NCI-H1436 treated with DMSO at 0.1 percent for 48 hours (cell line): ENCODE measurements at places on chromosomes 13 and 19.

- no peak for DNase-seq
Observed at GRCh38 chr13:23752111-23753001, 136.8 kb downstream of the MIPEP start.

GRCh38 chr13:103147961-103148360 lies 81.7 kb upstream of the SLC10A2 start:
- no peak for DNase-seq

GRCh38 chr13:107512551-107512950 lies 702.8 kb downstream of the LIG4 start:
- DNase-seq, result no peak

- no peak for DNase-seq
Observed at GRCh38 chr19:10226376-10227025, 4.6 kb downstream of the S1PR2 start.

DNA sequence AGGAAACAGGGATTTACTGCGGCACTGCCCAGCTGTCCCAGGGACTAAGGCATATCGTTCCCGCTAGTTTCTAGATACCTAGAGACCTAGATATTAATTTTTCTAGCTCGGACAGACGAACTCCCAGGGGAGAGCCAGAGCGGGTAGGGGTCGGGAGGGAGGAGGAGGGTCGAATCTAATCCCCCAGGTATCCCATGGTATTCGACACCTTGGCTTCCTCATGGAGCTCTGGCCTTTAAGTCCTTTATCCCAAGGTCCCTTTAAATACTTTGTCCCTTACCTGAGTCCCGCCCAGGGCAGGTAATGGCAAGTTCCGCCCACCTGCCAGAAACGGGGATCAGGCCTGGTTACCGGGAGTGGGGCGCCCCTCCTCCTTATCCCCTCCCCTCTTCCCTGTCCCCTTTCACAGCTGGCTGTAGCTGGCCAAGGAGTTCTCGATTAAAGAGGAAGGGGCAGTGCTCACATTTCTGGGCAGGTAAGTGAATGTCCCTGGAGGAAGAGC lies at the start of gene PRRG2:
TSS of gene PRRG2 (plus strand) at position 310 of the 502 bp plus-strand sequence. CDS start 1,904 bp downstream, outside the sequence.
- no peak for DNase-seq

DNA sequence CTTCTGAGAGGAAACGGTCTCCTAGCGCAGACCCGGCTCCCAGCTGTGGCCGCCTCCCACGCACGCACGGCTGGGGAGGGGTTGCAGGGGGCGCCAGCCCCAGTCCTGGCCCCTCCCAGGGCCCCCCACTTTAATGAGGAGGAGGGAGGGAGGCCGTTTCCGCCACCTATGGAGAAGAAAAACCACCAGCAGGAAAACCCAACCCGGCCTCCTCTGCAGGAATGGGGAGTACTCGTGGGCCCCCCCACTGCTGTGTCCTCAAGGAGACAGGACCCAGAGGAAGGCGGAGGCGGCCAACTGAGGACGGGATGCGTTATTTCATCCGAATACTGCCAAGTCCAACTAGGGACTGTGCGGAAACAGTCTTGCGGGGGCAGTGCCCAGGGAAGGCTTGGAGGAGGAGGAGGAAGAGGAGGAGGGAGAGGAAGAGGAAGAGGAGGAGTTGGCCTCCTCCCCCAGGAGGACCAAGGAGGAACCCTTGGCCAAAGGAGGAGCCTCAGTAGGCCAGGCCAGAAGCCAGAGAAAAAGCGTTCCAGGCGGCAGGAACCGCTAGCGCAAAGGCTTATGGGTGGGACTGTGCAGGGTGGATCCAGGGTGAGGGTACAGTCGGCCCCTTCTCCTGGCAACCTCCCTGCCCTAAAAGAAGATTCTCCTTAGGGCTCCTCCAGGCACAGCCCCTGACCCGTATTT lies 3.9 kb upstream of the SSBP4 start:
- DNase-seq, result no peak

DNA sequence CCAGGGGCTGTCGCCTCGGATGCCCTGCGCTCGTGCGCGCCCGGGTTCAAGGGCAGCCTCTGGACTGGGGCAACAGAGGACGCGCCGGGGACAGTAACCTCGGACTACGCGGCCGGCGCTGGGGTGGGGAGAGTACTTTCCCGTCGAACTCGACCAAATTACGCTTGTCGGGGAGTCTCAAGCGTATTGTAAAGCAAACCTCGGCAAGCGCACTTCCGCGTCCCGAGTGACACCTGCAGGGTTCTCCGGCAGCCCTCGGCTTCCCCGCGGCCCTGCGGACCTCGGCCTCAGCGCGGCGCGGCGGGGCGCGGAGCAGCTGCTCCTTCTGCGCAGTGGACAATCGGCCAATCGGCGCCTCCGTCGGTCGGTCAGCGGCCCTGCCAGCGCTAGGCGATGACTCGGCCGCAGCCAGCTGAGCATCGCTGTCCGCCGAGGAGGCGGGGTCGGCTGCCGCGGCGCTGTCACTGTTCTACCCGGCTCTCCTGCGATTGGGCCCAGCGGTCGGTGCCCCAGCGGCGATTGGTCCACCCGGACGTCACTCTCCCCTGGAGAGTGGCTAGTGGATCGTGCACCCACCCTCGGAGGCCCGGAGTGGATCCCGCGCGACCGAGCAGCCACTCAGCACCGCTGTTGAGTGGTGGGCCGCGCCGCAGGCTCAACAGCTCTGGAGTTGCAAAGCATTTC lies at the start of gene SLC46A3:
TSS of gene SLC46A3 (minus strand) at position 428 of the 684 bp plus-strand sequence. CDS start 972 bp downstream, outside the sequence.
- peak; percentile 0 for DNase-seq

GRCh38 chr13:107202371-107203023 lies 634.6 kb upstream of the ARGLU1 start:
- no peak for DNase-seq

GRCh38 chr13:40087091-40088002 lies 431.9 kb downstream of the COG6 start:
- DNase-seq, result peak; percentile 36

- no peak for DNase-seq
Observed at GRCh38 chr13:94112227-94112626, 367.3 kb downstream of the DCT start.

- DNase-seq, result no peak
Observed at GRCh38 chr19:51034704-51035103, at the start of gene KLK12. Gene KLK12, minus strand, starts transcription at chr19:51035002. Its CDS starts 381 bp downstream, at chr19:51034621.

GRCh38 chr19:57103573-57104277 lies 16.1 kb upstream of the USP29 start:
- DNase-seq, result no peak

DNA sequence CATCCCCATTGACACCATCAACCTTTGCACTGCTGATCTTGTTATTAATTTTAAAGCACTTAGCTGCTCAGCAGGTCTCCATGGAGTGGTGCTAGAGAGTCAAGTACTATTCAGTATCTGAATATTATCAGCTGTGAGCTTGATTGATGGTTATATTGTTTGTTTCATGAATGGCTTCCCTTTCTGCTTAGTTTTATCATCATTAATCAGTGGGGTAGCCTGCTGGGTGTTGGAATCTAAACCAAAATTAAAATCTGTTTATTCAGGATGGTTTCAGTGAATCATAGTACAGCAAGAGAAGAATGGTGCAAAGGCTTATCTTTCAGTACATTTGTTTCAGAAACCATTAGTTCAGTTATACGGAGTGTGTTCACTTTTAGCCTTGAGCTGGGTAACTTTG lies 42.5 kb upstream of the SCEL start:
- DNase-seq, result no peak

- DNase-seq, result no peak
Observed at GRCh38 chr19:41403181-41403970, 5.8 kb downstream of the BCKDHA start.

GRCh38 chr19:50661023-50661422 lies 11.8 kb downstream of the C19orf81 start:
- no peak for DNase-seq

- no peak for DNase-seq
Observed at GRCh38 chr13:105048677-105049076, 1486.8 kb downstream of the EFNB2 start.

DNA sequence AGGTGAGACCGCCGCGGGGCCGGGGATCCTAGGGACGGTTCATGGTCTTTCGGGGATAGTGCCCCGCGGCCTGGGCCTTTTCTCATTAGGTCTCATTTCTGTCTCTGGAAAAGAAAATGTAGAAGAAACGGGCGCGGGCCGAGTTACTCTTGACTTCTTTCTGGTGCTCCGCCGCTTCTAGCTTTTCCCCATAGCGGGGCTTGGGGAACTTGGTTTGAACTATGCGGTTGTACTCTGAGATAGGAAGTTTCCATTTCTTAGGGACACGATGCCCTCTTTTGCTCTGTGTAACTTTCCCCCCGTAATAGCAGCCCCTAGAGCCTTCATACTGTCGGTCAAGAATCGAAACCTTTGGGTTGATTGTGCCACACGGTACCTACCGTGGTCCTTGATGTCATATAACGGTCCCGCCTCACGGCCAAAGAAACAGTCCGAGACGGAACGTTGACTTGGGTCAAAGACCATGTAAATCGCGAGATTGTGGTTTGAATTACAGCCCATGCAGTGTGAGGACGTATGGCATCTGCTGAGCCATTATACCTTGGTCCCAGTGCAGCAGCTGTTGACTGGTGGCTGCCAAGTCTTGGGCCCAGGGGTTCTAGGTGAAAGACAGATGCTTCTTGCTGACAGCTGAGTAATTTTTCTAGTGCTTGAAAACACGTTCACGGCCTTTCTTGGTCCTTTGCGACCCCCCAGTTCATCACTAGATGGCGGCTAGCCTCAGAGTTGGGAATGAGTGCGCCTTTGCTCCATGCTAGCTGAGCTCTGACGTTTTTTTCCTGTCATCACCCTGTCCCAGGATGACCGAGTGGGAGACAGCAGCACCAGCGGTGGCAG lies 487 bp downstream of the RPS5 start:
- no peak for DNase-seq

DNA sequence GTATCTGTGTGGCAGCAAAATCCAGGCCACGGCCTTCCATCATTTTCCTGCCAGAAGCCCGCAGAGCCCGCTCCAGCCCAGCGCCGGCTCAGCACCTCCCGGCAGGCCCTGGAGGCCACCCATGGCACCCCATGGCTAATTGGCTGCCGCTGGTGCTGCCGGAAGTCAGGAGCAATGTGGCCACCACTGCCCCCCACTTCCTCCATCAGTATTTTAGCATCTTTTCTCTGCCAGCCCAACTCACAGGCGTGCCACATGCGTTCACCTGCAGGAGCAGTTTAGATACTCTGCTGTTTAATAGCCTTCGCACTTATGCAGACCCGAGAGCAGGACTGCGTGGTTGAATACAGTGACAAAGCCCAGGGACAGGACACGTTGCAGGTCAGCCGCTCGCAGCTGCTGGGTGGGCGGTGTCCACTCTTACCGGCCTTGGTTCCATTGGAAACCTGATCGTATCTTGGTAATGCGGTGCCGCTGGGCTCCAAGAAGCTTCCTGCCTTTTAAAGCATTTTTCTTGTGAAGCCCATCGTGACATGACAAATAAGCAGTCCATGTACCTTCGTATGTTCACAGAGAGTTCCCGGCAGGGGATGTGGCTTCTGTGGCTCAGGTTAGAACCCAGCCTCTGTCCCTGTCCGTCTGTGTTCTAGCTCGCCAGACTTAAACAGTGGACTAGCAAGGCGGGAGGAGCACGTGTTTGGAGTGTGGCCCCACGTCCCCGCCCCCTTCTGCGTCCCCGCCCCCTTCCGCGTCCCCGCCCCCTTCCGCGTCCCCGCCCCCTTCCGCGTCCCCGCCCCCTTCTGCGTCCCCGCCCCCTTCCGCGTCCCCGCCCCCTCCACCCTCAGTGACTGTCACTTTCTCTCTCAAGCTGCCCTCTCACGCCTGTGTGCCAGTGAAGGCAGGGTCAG lies 162.0 kb upstream of the SOX1 start:
- DNase-seq, result no peak

DNA sequence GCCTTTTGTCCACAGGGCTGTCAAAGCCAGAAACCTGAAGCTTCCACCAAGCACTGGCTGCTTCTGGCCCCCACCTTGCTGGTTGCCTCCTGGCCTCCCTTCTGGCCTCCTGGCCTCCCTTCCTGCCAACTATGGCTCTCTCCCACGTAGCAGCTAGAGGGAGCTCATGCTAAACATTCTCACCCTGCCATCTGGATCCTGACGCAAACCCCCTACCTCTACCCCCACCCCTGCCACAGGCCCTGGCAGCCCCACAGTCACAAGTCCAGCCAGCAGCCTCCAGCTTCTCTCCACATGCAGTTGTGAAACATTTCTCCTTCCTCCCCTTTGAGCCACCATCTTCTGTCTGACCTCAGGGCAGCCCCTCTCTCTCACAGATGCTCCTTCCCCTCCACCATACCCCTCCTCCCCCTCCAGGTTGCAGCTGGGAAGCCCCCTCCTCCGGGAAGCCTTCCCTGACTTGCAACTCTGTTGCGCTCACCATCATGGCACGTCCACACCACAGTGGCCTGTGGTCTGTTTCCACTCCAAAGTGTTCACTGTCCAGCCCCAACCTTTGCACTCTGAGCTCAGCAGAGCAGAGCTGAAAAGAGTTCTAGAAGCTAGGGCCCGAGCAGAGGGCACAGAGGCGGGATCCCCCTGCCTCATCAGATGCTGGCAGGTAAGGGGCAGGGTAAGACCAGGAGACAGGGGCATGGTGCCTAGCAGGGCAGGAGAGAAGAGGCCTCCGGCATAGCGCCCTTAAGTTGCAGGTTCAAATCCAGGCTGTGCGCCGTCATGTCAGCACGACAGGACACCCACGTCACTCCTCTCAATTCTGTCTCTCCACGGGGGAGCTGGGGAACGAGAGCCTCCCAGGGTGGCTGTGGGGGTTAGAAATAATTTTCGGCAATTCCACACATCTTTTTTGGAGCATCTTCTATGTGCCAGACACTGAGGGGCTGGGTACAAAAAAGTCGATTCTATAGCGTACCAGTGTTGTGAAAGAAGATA lies 7.3 kb downstream of the ADGRL1 start:
- no peak for DNase-seq

DNA sequence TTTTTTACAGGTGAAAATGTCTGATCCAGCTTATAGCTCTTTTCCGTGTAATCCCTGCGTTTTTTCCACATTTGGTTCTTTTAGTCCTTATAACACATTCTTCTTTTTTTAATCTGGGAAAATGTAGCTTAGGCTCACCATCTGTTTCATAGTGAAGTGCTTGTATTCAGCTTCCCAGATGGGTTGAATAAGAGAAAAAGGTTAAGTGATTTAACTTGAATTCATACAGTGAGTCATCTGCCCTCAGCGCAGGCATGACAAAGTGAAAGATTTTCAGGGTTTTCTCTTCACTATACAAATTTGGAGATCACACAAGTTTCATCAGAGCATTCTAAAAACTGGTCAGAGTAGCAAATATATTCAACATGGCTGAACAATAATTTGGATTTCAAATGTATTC lies 224.8 kb downstream of the SPRY2 start:
- DNase-seq, result no peak

- no peak for DNase-seq
Observed at GRCh38 chr13:35812736-35813135, 318.4 kb downstream of the DCLK1 start.

GRCh38 chr13:76245211-76245610 lies 609.1 kb downstream of the LMO7 start:
- DNase-seq, result no peak

DNA sequence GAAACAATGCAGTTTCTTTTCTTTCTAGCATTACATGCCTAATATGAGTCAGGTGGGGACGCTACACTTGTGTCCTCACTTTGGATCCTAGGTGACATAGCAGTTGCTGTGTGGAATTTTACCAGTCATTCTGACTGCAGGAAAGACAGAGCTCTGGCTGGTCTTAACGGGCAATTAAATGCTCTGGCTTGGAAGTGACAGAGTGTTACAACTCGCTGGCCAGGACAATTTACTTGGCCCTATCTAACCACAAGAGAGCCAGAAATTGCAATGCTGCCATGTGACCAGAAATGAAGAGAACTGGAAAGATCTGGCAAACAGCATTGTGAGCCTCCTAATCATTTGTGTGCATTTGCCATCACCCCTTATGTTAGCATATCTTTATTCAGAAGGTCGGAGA lies 351.1 kb downstream of the DCT start:
- DNase-seq, result no peak
